ENCODE measurements at places on chromosomes 6 and 20.

DNA sequence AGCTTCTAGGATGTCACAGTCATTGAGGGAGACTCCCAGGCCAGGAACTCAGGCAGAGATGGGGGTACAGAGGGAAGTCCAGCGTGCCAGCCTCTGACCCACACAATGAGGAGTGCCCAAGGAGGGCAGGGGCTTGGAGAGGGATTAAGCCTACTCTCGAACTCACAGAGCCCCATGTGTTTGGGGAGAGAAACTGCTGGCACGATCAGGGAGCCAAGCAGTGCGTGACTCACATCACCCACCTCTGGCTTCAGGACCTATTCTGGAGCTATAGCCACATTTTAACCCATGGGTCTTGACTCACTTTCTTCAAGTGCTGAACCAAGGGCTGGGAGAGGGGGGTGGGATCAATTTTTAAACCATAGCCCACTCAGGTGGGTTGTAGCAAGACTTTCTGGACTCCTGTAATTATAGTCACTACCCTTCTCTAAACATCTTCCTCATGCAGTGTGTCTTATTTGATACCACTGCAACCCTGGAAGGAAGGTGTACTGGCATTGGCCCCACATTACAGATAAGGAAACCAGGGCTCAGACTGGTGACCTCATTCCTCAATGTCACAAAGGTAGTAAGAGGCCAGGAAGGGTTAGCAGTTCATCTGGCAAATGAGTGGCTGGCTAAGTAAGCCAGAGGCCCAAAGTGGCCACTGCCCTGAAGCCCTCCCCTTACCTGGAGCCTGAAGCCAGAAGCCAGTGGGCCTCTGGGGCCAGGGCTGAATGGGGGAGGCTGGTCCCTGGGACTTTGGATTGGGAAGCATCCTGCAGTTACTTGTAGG lies 12.0 kb downstream of the FOXP4 start:
- no peak for DNase-seq

DNA sequence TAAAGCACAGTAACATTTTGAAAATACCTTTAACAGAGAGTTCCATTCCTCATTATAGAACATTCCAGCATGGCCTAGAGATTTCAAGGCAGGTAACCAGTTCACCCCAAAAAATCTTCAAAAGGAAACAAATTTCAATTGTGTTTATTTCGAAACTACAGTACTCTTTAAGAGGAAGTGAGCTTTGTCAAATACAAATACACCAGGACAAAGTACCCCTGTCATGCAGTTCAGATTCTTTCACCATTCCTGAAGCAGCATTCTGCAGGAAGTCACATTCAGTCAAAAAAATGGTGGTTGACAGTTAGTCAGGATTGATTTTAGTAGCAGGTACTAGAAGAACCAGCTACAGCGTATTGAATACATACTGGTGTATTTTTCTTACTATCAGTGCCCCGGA lies 89.6 kb upstream of the RIN2 start:
- no peak for DNase-seq

DNA sequence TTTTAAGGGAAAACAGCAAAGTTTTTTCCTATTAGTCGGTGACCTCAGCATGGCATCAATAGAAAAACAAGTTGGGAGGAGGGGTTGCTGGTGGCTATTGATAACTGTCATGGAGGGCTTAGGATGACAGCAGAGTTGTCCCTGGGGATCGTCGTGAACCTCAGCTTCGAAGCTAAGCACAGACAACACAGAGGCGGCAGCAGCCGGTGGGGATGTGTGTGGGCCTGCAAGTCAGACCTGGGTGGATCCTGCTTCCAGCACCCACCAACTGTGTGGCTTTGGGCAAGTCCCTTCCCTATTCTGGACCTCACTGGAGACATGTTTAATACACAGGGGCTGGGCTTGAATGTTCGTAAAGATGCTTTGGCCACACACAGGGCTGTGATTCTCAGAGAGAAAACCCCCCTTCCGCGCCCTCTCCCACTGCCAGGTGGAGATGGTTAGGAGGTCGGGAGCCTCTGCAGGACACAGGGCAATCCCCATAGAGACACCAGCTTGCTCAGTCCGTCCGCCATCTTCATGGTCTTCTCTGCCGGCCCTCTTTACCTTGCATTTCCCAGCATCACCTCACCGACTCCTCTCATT lies 83.1 kb upstream of the TOX2 start:
- no peak for DNase-seq

DNA sequence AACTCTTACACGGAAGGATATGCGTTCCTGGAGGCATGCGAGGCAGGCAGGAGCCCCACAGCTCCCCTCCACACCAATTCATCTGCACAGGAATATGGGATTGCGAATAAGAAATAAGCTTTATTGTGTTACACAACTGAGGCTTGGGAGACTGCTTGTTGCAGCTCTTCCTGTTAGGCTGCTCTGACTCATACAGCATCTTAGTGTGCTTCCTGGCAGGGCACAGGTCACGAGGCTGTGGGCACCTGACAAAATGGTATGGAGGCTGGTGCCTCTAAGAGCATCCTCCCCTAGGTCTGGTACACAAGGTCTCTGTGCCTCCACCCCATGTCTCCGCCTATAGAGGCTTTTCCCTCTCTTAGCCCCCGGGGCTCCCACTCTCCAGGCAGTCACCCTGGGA lies 6.8 kb downstream of the SLC22A3 start:
- no peak for DNase-seq
